ENCODE measurements at places on chromosomes 4 and X.

GRCh38 chr4:182927505-182927904 is 10.3 kb upstream of the DCTD start:
- no peak for DNase-seq

- DNase-seq, result no peak
Observed at GRCh38 chr4:153522802-153523094, 56.6 kb downstream of the TMEM131L start.

GRCh38 chrX:39577985-39578869 is 519.5 kb downstream of the BCOR start:
- peak; percentile 67 for DNase-seq

GRCh38 chrX:49060914-49061313 is 2.1 kb downstream of the CCDC120 start:
- no peak for DNase-seq

GRCh38 chr4:38102957-38103588 is 142.9 kb downstream of the PTTG2 start:
- DNase-seq, result no peak

All from RPMI8226 (cell line).